ENCODE measurements at places on chromosomes 6 and 20.

- DNase-seq, result peak; percentile 59
Observed at GRCh38 chr20:50338479-50339391, 148.1 kb downstream of the CEBPB start.

GRCh38 chr6:14828201-14828611, 417.7 kb upstream of the JARID2 start:
- no peak for DNase-seq

DNA sequence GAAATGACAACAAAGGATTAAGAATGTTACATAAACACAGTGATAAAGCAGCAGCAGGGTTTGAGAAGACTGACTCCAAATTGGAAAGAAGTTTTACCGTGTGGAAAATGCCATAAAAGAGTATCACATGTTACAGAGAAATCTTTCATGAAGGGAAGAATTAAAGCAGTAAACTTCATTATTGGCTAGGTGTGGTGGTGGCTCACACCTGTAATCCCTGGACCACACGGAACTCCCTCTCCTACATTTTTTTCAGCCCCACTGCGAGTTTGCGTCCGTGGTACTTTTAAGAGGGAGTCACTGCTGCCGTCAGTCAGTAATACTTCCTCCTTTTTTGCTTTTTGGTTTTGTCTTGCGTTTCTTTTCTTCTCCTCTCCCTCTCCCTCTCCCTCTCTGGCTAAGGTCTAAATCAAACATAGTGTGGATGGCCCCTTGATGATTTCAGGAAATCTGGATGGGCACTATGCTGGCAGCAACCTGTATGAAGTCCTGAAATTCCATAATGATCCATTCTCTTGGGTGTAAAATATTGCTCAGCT, 112.3 kb downstream of the MAN1A1 start:
- no peak for DNase-seq

DNA sequence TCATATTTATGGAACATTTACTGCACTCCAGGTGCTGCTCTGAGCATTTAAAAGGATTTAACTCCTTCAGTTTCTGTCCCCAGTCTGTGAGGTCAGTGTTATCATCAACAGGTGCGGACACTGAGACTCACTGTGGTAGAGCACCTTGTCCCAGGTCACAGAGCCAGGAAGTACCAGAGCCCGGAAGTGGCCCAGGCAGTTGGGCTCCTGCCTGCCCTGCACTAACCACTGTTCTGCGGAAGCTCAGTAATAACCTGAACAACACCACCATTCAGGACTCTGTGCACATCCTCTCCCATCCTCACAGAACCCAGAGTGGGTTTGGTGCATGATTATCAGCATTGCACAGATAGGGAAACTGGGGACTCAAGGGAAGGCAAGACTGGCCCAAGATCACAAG, 16.8 kb upstream of the SIRPG start:
- DNase-seq, result no peak

DNA sequence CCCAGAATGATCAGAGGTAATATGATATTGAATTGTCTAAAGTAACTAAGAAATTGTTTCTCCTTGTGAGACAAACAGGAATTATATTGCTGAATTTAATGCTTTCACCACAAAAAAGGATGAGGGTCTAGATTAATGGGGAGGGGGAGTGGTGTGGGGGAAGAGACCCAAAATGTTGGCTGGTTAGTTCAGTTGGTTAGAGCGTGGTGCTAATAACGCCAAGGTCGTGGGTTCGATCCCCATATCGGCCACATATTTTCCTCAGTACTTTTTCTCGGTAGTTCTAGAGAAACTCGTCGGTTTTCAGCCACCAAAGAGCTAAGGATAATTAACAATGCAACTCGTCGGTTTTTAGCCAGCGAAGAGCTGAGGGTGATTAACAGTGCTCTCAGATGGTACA, 26.3 kb downstream of the PRSS16 start:
- DNase-seq, result no peak

DNA sequence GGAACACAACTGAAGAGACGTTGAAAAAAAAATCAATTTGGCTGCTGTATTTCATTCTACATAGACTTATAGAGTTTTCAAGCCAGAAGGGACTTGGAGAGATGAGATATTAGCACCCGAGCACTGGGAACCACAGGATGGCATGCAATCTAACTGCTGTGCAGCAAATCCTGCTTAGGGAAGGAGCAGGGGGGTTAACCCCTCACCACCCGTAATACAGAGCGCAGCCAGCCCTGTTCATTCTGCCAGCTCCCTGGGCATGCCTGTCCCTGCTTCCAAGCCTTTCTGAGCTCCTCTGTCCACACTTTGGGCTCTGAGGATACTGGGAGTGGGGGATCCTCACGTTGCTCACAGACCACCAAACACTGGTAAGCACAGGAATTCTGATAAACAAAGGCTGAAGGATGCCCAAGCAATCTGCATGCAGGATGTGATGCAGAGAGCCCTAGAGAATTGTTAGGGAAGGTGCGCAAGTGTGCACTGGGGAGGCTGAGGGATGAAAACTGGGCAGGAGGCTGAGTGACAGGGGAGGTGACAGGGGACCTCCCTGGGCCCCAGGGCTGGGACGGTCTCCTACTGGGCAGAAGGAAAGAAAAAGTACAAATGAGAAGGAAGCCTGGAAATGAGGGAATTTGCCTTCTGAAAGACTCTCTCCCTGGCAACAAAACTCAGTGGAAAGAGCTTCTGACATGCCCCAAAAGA, 34.0 kb downstream of the CPNE5 start:
- DNase-seq, result no peak

DNA sequence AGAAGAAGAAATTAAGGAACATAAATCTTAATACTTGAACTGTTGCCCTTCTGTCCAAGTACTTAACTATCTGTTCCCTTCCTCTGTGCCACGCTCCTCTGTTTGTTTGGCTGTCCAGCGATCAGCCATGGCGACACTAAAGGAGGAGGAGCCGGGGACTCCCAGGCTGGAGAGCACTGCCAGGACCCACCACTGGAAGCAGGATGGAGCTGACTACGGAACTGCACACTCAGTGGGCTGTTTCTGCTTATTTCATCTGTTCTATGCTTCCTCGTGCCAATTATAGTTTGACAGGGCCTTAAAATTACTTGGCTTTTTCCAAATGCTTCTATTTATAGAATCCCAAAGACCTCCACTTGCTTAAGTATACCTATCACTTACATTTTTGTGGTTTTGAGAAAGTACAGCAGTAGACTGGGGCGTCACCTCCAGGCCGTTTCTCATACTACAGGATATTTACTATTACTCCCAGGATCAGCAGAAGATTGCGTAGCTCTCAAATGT, 17.1 kb downstream of the IRF4 start:
- DNase-seq, result no peak

DNA sequence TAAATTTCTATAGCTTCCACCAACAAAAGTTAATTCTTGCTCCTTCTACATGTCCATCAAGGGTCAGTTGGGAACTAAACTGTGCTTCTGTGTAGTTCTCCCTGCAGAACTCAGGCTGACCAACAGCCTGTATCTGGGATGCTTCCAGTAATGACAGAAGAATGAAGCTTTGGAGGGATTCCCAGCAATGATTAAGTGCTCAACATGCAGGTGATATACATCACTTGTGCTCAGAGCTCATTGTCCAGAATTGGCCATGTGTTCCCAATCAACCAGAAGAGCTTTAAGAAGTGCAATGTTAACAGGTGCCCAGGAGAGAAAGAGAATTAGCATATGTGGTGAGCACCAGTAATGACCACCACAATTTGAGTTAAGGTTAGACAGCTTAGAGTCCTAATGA, 37.4 kb upstream of the SNRPB2 start:
- DNase-seq, result no peak

DNA sequence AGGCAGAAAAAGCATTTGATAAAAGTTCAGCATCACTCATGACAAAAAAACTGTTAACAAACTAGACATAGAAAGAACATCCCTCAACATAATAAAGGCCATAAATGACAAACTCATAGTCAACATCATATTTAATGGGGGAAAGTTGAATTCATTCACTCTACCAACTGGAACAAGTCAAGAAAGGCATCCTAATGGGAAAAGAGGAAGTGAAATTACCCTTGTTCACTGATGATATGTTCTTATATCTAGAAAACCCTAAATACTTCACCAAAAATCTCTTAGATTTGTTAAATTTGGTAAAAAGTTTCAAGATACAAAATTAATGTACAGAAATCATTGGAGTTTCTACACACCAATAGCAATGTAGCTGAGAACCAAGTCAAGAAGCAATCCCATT, 48.9 kb downstream of the GGTLC1 start:
- no peak for DNase-seq

- DNase-seq, result peak; percentile 38
Observed at GRCh38 chr20:46307139-46307998, 929 bp downstream of the CDH22 start.

DNA sequence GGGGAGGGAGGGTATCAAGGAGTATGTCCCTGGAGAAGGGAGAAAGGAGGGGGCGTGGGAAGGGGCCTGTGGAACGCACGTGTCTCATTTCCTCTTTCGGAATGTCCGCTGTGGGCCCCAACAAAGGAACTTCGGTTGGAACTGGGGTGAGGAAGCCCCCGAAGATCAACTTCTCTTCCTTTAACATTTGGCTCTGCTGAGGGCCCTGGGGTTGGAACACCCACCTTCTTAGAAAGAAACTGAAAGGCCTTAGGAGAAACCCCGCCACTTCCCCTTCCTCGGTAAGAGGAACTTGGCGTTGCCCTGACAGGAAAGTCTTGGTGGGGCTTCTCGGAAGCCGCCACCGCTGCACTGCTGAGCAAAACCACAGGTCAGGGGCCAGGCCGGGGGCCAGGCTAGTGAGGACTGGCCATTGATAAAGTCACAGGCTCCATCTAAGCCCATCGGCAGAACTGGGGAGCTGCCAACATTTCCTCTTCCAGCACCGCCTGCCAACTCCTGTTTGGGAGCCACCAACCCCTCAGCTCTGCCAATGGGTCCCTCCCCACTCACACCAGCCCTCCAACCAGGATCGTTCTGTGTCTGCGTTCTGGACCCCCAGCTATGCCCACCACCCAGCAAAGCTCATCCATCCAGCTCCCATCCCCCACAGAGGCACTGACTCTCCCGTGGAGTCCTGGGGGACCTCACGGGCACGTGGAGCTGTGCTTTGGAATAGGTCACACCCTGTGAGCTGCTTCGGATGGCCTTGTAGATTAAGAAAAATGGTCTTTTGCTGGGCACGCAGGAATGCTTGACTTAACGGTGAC, 44.8 kb downstream of the FGD2 start:
- DNase-seq, result peak; percentile 68

GRCh38 chr6:12060780-12061609, 48.9 kb downstream of the HIVEP1 start:
- peak; percentile 42 for DNase-seq

DNA sequence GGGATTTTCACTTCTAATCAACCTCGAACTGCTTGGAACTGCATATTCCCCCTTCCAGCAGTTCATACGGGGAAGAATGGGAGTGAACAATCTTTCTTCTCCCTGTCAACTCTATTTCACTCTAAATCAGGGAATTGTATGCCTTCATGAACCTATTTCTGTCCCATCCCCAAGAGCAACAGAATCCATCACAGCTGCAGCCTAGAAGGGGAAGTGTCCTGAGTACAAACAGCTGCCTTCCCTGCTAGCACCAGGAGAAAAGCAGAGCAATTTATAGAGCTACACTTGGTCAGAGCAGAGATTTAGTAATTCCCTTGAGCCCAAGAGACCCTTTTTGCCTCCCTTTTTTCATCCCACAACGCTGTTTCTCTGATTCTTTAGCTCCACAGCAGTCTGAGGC, 208.4 kb downstream of the ADGRG6 start:
- DNase-seq, result no peak

DNA sequence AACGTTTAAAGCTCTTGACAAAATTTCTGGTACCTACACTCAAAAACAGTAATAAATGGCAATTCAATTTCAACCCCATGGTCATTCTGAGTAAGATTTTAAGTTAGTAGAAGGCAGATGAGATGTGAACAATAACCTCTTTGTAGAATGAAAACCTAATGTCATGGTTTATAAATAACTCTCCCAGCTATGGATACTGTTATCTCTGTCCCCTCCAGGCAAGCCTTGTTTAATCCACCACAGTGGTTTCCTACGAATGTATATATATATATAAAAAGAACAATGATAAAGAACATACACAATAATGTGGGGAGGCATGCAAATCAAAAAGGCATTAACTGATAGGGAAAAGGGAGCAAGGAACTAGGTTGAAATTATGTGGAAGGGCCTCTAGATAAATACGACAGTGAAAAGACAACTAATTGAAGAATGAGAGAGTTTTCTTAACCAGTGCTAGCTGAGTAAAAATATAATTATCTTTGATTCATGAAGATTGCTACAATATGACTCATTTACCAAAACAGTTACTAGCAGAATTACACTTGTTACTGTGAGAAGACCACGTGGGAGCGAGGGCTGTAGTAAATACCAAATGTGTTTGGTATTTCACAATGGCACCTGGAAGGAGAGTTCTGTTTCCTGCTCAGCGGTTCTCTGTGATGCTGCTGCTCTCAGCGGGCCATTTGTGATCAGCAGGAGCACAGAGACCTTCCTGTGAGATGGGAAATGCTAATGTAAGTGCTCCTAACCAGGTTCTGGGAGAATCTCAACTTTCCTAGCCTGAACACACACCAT, 173.7 kb downstream of the MBOAT1 start:
- no peak for DNase-seq

GRCh38 chr20:59253325-59253724, 47.1 kb upstream of the EDN3 start:
- DNase-seq, result no peak

DNA sequence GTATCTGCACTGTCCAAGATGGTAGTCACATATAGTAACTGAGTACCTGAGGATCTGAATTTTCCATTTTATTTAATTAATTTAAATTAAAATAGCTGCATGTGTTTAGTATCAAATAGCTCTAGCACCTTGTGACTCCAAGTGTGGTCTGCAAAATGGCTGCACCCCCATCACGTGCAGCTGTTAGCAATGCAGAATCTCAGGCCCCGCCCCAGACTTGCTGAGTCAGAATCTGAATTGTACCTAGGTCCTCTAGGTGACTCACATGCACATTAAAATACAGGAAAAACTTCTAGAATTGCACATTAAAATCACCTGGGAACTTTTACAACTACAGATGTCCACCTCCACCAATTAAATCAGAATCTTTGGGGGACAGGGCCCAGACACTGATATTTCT, 19.2 kb upstream of the FAM83C start:
- DNase-seq, result no peak

- DNase-seq, result no peak
Observed at GRCh38 chr6:35360349-35361138, 18.2 kb downstream of the PPARD start.

GRCh38 chr6:168319279-168320111, at the start of gene DACT2:
Gene DACT2 (minus strand): TSS chr6:168319777. CDS start chr6:168319633, 144 bp downstream.
- no peak for DNase-seq
